SHP77 (cell line): ENCODE measurements at places on chromosomes 4 and X.
A peak's percentile ranks its signal among the peaks of the same experiment; 100 is the strongest.

- no peak for DNase-seq
Observed at GRCh38 chr4:11739992-11740391, 311.3 kb upstream of the HS3ST1 start.

GRCh38 chr4:151653548-151653918 is 107.3 kb downstream of the GATB start:
- DNase-seq = no peak

DNA sequence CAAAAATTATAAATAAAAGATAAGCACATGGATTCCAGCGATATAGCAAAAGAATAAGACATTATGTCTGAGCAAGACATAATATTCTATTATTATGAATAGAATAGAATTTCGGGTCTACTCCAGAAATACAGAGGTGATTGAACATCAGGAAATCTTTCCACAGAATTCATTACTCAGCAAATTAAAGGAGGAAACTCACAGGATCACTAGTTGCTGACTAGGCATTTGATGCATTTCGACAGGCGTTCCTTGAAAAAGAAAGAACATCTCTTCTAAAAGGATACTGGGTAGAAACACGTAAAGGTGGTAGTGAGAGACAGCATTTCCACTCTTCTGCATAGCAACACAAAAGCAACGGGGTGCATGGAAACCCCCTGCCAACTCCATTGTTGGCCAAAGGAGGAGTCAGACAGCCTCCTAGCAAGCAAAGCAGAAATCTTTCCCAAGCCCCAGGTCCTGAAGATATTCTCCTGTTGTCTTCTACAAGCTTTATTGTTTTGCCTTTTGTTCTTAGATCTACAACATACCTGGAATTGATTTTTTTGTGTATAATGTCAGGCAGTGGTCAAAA is 14.3 kb upstream of the PDZD4 start:
- no peak for DNase-seq

DNA sequence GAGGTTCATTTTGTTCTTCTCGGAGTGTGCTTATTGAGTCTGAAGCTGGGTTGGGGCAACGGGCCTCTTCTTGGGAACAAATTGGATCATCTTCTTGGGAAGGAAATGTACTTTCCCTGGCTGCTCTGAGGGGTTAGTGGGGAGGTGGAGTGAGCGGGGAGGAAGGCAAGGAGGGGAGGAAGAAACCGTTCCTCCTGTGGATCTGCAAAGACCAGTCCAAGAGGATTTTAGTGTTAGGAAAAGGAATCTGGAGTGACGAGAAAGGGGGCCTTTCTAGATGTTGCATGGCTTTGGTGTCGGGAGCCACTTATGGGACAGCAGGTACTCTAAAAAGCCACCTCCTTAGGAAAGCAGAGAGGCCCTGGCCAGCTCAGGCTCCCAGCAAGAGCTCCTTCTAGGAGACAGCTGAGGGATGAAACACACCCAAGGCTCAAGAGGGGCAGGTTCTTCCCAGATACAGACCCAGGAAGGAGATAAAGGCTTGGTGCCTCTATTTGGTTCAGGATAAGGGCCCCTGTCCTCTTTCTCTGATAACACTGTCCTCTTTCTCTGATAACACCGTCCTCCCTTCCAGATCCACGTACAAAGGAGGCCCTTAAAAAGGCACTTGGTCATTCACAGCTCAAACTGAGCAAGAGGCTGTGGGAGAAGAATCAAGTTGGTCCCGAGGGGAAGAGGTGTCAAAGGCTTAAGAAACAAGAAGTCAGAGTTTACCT is 451 bp downstream of the SOD3 start:
- DNase-seq = no peak

DNA sequence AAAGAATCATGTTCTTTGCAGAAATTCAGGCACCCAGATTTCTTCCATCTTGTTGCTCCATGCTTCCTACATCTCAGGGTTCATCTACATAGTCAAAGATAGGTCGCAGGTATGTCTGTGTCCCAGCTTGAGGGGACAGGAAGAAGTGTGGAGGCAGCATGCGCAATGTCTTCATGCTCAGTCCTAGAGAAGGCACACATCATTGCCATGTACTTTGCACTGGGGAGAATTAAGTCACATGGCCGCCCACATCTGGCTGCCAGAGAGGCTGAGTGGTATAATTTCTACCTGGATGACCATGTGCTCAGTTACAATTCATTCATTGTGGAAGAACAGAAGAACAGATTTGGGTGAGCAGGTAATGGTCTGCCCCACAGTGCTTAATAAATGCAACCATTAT is 54.1 kb downstream of the GAB1 start:
- DNase-seq = no peak

DNA sequence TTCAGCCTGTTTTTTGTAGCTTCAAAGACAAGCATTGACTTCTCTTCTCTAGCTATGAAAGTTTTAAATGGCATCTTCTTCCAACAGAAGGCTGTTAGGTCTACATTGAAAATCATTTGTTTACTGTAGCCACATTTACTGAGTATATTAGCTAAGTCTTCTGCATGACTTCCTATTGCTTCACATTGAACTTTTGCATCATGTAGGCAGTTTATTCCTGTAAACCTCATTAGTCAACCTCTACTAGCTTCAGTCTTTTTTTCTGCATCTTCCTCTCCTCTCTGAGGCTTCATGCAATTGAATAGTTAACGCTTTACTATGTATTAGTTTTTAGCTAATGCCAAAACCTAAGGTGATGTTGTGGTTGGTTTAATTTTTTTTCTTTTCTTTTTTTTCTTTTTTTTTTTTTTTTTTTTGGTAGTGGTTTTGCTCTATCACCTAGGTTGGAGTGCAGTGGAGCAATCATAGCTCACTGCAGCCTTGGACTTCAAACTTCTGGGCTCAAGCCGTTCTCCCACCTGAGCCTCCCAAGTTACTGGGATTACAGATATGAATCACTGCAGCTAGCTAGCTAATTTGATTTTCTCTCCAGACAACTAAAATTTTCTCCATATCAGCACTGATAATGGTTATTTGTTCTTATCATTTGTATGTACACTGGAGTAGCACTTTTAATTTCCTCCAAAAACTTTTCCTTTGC is 3.4 kb downstream of the UGT2A3 start:
- DNase-seq = no peak

DNA sequence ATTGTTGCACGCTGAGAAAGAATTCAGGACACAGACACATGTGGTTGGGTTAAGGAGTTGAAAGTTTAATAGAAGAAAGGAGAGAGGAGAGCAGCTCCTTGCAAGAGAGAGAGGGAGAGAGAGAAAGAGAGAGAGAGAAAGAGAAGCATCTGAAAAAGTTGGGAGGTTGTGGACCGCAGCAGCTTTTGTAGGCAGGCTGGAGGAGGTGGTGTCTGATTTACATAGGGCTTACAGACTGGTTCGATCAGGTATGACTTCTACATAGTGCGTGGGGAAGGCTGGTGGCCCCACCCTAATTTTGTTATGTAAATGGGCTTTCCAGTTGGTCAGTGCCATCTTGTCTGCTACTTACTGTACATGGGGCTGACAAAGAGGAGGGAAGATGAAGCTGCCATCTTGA is 27.5 kb upstream of the GYG2 start:
- no peak for DNase-seq

GRCh38 chr4:72953571-72953970 is 115.9 kb downstream of the COX18 start:
- no peak for DNase-seq

GRCh38 chr4:41196633-41197332 is 17.6 kb downstream of the APBB2 start:
- DNase-seq = no peak

DNA sequence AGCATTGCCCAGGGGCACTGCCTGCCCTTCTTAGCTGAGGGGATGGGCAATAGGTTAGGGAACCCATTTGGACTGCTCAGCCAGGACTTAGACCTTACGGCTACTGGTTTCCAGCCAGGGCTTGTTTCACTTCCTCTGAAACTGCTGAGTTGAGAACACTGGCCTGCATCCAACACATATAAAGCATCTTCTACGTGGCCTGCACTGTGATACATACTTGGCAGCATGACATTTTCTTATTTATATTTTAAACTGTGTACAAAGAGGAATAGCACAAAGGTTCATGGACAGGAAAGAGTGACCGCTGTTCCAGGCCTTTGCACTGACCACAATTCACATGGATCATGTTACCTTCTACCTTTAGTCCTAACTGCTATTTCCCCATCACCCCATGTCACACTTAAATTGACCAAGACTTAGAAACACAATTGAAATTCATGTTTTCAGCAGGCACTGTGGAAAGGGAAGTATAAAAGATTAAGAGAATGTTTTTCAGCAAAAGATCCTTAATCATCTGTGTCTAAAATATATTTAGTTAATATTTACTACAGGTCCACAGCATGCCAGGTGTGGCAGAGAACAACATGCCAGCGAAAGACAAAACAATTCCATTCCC is 43.7 kb downstream of the NLGN4X start:
- DNase-seq = no peak

DNA sequence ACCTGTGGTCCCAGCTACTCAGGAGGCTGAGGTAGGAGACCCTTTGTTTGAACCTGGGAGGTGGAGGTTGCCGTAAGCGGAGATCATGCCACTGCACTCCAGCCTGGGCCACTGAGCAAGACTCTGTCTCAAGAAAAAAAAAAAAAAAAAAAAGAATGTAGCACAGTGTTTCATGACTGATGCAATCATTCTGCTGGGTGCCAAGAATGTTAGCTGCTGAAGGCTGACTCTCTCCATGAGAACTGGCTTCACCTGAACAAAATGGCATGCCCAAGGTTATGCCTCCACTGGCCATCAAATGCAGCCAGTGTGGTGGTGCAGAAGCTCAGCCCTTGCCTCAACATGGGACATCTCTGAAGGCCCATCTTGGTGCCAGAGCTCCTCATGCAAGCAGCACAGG is 412.1 kb downstream of the ADAM29 start:
- no peak for DNase-seq

DNA sequence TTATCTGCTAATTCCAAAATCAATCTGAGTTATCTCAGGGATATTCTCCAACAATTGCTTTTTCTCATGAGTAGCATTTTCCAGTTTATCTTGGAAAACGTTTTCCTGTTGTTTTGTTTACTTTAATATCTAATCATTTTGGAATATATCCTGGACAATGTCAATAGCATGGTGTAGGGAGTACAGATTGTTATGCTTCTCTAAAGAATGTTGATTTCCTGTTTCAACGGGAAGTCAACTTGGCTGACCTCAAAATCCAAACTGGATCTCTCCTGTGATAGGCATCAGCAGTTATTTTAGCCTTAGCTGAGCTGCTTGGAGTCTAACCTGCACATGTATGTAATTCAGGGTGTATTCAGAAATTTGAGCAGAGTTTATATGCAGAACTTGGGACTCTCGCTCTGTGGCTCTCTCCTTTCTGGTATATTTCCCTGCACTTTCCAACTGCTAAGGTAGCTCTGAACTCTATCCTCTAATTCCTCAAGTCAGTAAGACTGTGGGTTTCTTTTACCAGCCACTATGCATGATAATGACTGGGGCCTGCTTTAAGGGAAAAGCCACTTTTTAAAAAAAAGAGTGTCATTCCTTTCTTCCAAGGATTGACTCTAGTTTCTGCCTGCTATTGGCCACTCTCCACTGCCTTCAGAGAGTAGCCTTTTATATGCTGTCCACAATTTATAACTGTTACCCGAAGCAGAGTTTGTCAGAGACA is 7.7 kb downstream of the PRSS48 start:
- DNase-seq = no peak

- no peak for DNase-seq
Observed at GRCh38 chrX:68415316-68415715, 18.0 kb downstream of the OPHN1 start.

DNA sequence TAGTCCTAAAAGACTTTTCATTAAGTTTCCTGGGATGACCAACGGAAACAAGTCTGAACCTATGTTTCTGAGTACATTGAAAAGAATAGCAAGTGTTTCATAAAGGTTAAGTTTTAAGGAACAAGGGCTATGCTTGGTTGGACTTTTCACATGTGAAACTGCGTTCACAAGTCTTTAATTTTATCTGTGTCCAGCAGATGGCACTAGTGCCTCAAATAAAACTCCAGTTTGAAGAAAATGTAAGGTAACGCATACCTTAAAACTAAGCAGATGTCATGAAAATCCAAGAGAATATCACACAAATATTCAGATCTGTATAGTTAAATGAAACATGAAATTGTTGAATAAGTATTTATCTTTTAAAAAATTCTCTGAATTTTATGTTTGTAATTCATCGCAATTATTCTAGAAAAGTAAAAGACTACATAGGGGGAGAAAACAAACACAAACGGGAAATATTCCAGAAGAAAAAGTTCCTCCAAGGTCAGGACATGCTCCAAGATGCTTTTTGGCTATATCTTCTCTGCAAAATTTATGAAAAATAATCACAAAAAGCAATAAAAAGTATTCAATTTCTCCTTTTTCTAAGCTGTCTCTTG is 89.6 kb upstream of the MAD2L1 start:
- peak; percentile 22 for DNase-seq

DNA sequence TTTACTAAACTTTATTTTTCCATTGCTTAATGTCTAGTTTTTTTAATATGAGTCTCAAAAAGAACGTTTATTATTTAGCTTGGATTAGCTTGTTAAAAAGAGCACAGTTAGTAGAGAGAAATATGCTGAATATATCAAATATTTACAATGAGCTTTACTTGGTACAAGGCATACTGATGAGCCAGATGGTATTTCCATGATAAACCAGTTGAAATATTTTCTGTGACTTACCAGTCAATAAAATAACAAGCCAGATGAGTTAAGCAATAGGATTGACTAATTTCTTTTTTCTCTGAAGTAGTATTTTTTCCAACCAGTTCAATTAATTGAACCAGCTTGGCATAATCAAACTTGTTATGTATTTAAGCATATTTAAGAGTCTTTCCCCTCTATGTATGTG is 134.1 kb downstream of the KLHL34 start:
- DNase-seq = no peak

DNA sequence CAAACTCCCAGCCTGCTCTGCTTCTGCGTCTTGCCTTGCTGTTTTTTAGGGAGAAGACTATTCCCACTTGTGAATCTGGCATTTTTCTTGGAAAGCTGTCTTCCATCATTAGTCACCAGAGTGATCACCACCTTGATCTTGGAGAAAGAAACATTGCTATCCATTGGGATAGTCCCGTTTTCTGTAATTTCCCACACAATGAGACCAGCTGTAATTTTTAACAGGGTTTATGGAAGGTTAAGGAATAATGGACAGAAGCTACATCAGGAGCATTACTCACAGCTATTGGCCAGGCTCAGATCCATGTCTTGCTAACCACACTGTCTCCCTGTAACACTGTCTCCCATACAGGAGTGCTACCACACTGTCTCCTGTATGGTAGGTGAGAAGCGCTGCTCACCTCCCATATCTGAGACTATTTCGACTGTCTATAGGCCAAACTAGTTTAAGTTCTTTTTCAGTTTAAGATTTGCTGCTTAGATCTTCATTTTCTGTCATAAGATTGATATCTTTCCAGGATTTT is 523.0 kb downstream of the SPRY1 start:
- no peak for DNase-seq

GRCh38 chr4:123055943-123056342 is 133.5 kb upstream of the NUDT6 start:
- no peak for DNase-seq

GRCh38 chrX:47644557-47645091 is 5.7 kb downstream of the ELK1 start:
- no peak for DNase-seq

DNA sequence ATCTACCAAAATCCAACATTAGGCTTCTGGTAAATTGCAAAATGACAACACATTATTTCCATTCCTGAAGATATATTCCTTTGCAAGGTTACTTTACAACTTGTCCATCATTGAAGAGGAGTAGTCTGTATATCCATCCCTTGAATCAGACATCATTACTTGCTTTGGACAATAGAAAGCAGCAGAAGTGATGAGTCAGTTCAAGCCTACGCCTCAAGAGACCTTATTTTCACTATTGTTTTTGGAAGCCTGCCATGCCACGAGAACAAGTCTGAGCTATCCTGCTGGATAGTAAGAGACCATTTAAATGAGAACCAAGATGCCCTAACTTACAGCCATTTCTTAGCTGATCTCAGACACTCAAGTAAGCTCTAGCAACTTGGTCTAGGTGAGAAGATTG is 246.0 kb upstream of the HHIP start:
- DNase-seq = peak; percentile 65
